Fibroblast of skin of right biceps (primary cell): ENCODE measurements at places on chromosomes 6 and 20.
A peak's percentile ranks its signal among the peaks of the same experiment; 100 is the strongest.

DNA sequence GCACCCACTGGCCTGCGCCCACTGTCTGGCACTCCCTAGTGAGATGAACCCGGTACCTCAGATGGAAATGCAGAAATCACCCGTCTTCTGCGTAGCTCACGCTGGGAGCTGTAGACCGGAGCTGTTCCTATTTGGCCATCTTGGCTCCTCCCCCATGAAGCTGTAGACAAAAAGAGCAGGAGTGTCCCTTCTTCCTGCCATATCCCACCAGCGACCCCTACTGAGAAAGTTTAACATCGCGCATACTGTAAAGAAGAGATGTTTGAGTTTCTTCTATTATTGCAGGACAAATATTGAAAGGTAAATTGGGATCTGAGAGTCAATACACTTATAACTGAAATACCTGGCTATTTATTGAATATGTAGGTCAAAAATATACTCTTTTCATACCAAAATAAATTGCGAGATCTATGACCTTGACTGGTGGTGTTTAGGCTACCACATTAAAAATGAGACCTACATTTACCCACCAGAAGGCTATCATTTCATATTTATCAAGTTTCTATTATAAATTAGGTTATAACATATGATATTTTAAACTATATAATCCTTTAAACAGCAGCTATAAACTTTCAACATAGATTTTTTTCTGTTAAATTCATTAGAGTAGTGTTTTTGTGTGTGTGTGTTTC lies 586.3 kb downstream of the HTR1B start:
- DNase-seq: peak; percentile 22

DNA sequence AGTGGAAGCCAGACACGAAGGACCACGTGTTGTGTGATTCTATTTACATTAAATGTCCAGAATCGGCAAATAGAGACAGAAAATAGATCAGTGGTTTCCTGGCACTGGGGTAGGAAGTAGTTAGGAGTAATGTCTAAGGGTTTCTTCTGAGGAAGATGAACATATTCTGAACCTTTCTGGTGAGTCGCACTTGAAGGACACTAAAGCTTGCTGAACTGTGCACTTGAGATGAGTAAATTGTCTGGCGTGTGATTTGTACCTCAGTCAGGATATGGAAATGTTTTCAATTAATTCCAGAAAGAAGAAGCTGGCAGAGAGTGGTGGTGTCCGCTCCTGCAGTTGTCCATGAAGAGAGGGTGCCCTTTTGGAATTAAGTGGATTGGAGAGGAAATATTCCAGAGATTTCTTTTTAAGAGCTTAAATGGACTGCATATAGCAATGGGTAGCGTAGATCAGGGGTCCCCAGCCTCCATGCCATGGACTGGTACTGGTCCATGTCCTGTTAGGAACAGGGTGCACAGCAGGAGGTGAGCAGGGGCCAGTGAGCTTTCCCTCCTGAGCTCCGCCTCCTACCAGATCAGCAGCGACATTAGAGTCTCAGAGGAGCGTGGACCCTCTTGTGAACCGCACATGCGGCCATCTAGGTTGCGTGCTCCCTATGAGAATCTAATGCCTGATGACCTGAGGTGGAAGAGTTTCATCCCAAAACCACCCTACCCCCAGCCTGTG lies 12.4 kb upstream of the KIF25 start:
- peak; percentile 64 for DNase-seq

- no peak for DNase-seq
Measured at GRCh38 chr6:30776390-30777154, 32.2 kb upstream of the IER3 start.

DNA sequence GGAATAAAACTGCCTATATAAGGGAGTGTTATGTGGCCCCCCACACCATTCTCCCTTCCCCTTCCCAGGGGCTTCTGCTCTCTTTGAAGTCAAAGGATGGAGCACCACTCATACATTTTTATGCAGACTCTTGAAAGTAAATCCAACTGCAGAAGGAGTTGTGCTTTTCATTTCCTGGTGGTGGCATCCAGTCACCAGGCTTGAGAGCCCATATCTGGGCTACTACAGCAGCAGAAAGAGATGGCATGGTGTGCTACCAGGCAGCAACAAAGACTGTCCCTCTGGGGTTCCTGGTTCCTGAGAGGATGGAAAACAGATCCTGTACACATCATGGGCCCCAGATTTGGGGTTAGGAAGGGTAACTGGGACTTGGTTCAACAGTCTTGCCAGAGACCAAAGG lies 226.4 kb downstream of the CLIC5 start:
- DNase-seq: no peak

GRCh38 chr6:165893431-165893830 lies 230.4 kb upstream of the PDE10A start:
- no peak for DNase-seq

DNA sequence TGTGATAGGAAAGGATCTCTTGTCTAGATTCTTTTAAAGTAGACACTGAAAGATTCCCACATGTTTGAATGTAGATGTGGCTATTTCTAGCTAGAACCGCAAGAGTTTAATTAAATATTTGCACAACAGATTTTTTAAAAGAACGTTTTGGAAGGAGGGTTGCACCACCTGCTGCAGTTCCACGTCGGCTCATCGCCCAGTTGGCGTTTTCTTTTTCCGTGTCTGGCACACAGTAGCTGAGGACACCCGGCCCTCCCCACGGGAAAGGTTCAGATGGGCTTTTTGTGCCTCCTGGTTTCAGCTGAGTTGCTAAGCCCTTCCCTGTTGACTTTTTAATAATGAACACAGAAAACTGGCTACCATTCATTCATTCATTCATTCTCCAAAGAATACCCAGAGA lies 41.8 kb upstream of the DOK5 start:
- no peak for DNase-seq

- peak; percentile 17 for DNase-seq
Measured at GRCh38 chr6:41644297-41644879, 6.1 kb downstream of the MDFI start.

- DNase-seq: peak; percentile 88
Measured at GRCh38 chr20:3686867-3687321, 5.1 kb upstream of the ADAM33 start.

DNA sequence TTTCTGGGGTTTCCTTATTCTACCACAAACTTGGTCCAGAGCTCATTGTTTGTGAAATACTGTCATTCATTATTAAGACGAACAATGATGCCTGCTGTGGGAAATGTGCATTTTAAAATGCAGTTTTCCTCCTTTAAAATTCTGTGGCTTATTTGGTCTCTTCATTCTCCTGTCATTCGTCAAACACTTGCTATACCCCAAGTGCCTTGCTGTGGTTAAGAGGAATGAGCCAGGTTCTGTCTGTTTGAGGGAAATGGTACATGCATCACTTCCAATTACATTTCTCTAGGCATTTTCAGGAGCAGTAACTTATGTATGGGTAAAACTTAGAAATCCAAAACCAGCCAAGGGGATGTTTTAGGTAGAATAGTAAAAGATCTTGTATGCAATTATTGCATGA lies 1087.7 kb downstream of the KIF16B start:
- DNase-seq: peak; percentile 35

DNA sequence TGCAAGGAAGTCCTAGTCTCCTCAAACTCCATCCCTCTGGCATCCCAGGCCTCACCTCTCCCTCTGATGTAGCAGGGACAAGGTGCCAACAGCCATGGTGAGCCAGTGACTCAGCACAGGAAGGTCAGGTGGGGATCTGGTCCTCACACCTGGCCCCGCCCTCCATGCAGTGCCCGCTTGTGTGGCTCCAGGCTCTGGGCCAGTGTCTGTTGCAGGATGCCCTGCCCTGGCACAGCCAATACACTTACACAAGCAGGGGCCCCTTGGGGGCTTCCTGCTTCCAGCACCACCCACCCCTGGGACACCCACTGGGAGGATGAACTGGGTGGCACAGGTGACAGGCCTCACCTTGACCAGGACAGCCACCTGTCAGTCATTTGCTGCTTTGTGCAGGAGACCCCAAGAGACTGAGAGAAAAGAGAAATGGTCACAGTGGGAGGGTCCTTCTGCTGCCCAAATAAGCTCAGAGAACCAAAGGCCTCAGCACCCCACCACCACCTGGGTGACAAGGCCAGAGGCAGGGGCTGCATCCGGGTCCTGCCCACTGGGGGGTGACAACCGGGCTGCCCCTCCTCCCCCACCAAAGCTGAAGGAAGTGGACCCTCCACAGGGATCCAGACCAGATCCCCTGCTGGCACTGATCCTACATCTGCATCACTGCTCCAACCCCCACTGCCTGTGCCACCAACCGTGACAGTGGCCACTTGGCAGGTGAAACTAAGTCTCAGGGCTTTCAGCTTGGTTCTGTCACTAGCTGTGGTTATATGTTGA lies 658.8 kb upstream of the DEFB115 start:
- no peak for DNase-seq

DNA sequence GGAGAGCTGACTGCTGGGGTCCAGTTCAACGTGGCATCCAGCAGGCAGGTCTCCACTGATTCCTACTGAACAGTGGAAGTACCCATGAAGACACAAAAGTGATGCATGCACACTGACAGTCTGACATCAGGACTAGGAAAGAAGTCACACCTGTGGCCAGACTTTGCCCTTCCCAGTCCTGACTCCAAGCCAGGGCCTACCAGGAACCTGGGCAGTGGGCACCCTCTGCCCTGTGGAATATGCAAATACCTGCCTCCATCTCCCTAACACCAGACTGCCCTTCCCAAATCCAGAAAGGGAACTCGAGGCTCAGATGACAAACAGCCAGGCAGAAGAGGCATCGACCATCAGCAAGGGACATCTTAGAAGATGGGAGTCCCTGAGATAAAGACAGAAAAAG lies 50.9 kb downstream of the SLC23A2 start:
- DNase-seq: no peak

DNA sequence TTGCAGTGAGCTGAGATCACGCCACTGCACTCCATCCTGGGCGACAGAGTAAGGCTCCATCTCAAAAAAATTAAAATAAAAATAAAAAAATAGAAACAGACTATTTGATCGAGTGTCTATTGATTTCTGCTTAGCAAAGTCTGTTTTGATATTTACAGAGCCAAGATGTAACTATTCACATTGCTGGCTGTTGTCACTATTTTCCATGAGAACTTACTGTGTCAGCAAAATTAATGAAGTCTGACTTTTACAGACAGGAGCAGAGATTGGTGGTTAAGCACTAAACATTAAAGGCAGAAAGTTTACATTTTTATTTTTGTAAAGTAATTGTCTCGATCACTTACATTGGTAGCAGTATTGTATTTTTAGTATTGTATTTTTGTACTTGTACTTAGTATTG lies 85.0 kb upstream of the CCDC28A start:
- DNase-seq: no peak

GRCh38 chr6:50698546-50698945 lies 14.8 kb upstream of the TFAP2D start:
- DNase-seq: no peak

GRCh38 chr6:41763470-41763869 lies 16.2 kb downstream of the FRS3 start:
- DNase-seq: no peak

GRCh38 chr6:14799928-14800327 lies 445.9 kb upstream of the JARID2 start:
- peak; percentile 66 for DNase-seq

- no peak for DNase-seq
Measured at GRCh38 chr20:34574426-34574825, 15.9 kb downstream of the MAP1LC3A start.

GRCh38 chr20:15406072-15406471 lies 1068.7 kb upstream of the FLRT3 start:
- DNase-seq: no peak

DNA sequence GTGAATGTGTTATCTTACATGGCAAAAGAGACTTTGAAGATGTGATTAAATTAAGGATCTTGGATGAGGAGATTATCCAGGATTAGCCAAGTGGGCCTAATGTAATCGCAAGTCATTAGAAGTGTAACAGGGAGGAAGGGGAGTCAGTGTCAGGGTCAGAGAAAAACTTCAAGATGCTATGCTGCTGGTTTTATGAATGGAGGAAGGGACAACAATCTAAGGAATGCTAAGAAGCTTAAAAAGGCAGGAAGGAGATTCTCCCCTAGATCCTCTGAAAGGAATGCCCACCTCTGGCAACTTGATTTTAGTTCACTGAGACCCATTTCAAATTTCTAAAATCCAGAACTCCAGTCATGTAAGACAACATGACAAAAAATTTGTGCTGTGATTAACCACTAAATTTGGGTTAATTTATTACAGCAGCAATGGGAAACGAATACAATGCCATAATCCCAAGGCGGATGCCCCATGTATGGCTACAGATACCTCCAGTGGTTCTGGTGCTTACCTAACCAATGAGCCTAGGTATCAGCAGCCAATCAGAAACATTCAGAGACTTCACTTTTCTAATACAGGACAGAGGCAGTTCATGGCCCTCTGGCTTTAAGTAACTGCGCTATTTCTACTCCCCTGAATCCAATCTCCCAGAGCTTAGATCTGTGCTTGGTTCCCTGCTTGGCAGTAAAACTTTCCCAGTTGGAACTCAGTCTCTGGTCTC lies 3.6 kb upstream of the TAAR8 start:
- no peak for DNase-seq
